Activated naive CD8-positive, alpha-beta T cell treated with anti-CD3 and anti-CD28 coated beads, Interleukin-2, amount 50 U/mL, for 24 hours (primary cell): ENCODE measurements at places on chromosomes 2 and 18.

GRCh38 chr18:74273394-74273793 is 18.4 kb downstream of the CYB5A start:
- no peak for DNase-seq

DNA sequence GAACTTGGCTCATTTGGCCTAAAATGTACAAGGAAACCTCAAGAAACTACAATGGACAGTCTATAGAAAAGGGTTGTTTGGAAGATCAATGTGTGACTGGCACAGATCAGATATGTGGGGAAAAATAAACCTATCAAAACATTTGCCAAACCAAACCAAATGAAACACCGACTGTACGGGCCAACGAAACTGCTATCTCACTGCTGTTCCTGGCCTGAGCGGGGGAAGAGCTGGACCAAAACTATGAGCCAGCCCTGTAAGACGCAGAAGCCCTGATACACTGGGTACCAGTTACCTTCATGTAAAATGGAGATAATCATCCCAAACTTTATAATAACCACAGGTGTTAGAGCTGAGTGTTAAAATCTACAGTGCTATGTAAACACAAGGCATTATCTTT is 11.7 kb downstream of the CDC42EP3 start:
- DNase-seq = no peak

DNA sequence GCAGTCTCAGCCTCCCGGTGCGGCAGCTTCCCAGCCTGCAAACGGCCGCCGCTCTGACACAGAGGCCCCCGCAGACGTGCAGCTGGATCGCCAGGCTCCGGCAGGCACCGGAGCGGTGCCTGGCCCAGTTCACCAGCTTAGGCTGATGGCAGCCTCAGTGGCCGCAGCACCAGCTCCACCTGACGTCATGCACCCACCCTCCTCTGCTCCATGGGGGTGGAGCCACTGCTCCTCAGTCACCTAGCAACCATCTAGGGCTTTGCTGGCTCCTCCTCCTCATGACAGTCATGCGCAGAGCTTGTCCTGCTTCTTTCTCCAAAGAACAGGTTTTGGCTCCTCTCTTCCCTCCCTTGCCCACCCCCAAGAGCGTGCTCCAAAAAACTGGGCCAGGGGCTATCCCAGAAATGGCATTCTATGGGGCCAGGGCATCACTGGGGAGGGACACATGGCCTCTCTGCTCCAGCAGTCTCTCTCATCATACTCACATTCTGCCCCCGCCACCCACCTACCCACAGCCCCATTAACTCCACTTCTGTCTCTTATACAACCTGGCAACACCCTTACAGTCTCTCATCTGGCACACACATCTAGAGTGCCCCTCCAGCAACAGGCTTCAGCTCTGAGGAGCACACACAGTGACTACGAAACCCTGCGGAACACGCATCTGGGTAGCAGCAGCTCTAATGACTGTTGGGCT is 5.5 kb downstream of the DCTN1 start:
- no peak for DNase-seq

DNA sequence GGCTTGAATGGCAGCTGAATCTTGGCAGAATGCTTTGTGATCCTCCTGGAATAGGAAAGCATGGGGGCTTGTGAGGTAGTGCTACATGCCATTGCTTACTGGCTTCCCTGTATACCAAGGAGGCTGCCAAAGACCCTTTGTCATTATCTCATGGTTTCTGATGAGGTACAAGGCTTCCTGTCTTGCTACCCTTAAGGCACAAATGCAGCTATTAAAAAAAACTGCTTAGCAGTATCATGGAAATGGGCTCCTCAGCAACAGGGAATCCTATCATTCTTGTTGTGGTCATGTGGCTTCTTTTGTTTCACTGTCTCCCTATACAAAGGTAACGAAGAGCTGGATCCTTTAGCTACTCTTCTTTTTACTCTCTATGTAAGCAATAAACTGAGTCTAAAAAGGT is 6.6 kb upstream of the KANSL1L start:
- no peak for DNase-seq

GRCh38 chr18:9329471-9329870 is 5.1 kb upstream of the TWSG1 start:
- no peak for DNase-seq

GRCh38 chr2:8656160-8656641 is 25.7 kb upstream of the ID2 start:
- no peak for DNase-seq

- peak; percentile 64 for DNase-seq
These were observed 18.2 kb upstream of the PCBP1 start for GRCh38 chr2:70069049-70069448.

- DNase-seq = no peak
These were observed 13.9 kb upstream of the SMCHD1 start for GRCh38 chr18:2641638-2642037.

DNA sequence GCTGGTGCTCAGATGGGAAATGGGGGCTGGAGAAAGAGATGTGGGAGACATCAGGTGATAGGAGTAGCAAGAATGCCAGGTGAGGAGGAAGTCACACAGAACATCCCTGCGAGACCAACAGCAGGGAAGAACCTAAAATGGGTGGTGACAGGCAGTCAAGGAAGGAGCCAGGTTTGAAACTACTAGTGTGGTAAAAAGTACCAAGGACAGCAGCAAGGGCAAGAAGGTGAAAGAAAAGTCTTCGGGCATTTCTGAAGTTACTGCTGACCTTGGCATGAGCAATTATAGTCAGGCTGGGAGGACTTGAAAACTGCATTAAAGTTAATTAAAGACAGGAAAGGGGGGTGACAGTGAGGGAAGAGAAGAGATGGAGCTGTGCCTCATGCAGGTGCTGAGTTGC is 410.4 kb downstream of the RAD51AP2 start:
- no peak for DNase-seq

GRCh38 chr18:9475643-9476591 is 604 bp downstream of the RALBP1 start:
- peak; percentile 69 for DNase-seq

DNA sequence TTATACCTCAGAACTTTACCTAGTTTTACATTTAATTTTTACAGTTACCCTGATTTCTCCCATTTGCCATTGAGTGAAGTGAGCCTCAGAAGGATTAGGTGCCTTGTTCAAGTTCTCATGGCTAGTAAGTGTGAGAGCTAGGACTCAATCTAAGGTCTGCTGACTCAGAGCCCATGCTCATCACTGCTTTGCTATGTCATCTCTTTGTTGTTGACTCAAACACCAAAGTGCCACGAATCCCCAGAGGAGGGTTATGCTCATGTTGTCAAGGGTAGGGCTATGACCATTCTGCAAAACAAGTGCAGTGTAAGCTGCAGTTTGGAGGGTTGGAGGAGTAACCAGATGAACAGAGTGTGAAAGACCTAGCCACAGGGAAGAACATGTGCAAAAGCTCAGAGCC is 185.4 kb upstream of the SKOR2 start:
- DNase-seq = no peak

GRCh38 chr2:161161074-161161706 is 962 bp downstream of the TANK start:
- DNase-seq = no peak

DNA sequence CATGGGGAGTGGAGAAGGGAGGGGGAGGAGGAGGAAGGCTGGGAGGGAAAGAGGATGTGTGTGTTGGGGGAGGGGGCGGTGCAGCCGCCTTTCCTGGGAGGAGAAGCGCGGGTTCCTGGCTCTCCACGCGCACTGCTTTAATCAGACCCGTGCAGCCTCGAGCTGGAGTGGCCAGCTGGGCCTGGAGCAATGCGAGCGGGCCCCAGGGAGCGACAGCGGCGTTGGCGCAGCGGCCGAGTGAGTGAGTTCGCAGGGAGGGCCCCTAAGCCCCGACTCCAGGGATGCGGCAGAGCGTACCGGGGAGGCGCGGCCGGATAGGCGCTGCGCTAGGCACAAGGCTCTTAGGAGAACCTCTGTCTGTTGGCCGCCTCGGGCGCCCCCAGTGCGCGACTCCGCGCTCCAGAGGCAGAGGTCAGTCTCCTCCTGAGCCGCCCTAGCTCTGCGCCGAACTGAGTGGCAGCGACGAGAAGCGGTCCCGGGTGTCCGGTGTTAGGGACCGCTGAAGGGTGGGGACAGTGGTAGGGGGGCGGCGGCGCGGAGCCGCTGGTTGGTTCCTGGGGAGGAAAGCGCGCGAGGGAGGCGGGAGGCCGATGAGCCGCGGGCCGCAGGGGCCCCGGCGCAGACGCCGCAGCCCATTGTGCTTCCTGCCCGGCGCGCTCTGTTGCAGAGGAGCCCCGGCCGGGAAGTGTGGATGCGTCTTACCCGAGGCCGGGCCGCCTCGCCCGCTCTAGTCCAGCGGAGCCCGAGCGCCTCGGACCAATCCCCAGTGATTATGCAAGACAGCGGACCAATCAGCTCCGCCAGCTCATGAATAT is 455 bp upstream of the DLX1 start:
- DNase-seq = peak; percentile 56

- DNase-seq = no peak
These were observed 75.4 kb downstream of the TNP1 start for GRCh38 chr2:216784456-216784855.

DNA sequence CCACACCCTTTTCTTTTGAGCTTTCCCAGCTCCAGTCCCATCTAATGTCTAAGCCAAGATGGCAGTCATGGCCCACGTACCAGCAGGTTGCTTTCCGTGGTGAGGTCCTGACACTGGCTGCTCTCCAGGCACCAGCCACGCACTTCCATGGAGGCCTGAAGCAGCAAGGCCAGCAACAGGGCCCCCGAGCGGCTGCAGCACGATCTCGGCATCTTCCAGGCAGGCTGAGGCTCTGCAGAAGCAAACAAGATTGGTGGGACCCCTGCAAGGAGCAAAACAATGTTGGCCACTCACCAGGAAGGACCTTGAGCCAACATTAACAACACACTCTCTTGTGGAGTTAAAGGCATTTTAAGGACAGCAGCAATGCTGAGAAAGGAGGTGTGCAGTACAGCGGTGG is 3.8 kb downstream of the POMC start:
- DNase-seq = no peak

DNA sequence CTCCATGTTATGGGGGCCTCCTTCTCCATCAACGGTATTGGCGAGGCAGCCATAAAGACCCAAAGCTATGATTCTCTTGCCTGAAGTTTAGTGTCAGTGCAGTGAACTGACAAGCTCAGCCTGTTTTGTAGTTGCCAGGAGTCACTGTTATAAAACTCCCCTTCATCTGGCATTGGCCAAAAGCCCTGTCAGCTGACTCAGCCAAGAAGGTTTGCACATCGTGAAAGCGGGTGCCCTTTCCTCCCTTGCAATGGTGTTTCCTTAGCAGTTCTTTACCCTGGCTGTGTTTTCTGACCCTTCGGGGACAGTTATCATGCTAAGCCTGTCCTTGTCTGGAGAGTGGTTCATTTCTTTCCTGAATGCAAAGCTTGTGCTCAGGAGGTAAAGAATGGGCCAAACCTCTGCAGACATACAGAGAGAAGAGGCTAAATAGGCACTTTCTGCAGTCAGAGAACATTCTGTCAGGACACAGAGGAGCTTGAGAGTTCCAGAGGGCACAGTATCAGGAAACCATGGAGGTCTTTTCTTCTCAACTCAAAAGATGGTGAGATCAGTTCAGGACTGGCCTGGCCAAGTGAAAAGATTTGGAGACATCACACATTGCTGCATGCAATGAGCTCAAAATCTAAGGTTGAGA is 414.2 kb downstream of the ZNF521 start:
- DNase-seq = no peak

DNA sequence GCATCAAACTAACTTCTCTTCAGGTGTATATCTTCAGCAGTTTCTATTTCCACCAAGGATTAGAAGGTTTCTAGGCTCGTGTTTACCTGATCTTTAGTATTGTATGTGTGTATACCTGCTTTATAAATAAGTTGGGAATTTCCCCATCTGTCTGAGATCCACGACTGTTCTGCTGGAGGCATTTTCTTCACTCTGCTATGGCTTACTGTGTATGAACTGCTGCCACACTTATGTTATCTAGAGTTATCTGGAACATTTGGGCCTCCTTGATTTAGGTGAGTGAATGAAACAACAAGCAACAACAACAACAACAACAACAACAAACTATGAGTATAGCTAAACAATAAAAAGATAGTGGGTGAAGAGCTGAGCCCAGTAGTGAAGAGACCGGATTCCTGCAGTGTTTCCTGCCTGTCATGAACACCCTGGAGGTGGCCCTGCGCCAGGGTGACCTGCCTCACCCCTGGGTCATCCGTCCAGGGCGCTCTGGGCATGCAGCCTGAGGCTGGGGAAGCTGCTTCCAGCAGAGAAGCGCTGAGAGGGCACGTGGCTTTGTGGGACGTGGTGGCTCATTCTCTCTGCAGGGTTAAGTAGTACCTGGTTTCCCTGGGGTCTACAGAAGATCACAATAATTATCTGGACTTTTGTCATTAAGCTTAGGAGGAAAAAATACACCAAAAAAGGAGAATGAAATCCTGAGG is 56.1 kb upstream of the GATA6 start:
- DNase-seq = no peak

- DNase-seq = no peak
These were observed 4.1 kb upstream of the SNED1 start for GRCh38 chr2:240994171-240994896.

DNA sequence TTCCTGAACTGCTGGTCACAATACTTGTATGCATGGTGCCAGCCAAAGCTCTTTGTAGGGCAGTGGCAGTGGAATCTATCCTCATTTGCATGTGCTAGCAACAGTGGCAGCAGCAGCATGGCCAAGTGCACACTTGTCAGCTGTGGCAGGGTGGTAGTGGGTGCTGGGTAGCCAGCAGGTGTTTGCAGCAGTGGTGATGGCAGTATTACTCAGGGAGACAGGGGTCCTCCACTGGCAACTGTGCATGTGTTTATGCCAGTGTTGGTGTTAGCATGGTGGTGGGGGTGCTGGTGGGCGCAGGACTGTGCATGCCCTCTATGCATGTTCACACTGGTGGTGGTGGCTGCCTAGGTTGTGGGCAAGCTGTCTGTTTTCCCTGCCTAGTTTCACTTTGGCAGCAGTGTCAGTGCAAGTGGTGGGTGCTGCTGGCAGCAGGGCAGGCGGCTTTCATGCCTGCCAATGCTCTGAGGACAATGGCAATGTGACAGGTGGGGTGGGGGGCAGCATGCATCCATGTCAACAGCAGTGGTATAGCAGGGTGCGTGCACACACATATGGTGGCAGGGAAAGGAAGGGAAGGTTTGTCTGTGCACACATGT is 41.2 kb downstream of the GALNT13 start:
- DNase-seq = no peak

DNA sequence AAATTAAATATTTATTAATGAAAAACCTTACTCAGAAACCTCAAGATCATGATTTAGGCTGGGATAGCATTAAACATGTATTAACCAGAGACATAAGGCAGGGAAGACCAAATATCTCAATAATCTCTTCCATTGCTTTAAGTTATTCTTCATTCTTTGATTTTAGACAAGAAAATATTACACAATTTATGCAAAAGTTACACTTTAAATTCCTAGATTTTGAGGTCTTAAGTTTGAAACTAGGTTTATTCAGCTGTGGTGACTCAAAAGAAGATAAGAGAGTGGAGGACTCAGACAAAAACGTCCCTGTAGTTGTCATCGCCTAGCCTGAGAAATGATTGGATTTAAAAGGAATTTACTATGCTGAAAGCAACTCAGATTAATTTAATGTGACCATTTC is 1110.3 kb downstream of the DPP10 start:
- DNase-seq = no peak
